ENCODE measurements at places on chromosomes 3 and 15.

GRCh38 chr15:69722924-69723323 lies 270.3 kb downstream of the RPLP1 start:
- no peak for DNase-seq

DNA sequence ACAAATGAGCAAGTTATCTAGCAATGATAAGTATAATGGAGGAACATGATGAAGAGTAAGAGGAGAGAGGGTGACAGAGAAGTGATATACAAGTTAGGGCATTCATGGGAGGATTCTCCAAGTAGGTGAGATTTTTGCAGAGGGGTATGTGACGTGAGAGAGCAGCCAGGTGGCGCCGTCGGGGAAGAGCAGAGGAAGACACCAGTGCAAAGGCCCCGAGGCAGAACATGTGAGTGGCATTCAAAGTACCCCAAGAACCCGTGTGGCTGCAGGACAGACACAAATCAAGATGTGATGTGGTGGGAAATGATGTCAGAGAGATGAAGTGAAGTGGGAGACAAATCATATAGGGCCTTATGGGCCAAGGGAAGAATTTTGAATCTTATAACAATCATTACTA lies 81.8 kb upstream of the GRM7 start:
- DNase-seq = no peak

GRCh38 chr3:155425396-155425795 lies 131.9 kb upstream of the STRIT1 start:
- DNase-seq = no peak

GRCh38 chr3:161559177-161559998 lies 62.8 kb downstream of the OTOL1 start:
- no peak for DNase-seq

GRCh38 chr3:72213296-72214065 lies 428.5 kb upstream of the PROK2 start:
- DNase-seq = no peak

DNA sequence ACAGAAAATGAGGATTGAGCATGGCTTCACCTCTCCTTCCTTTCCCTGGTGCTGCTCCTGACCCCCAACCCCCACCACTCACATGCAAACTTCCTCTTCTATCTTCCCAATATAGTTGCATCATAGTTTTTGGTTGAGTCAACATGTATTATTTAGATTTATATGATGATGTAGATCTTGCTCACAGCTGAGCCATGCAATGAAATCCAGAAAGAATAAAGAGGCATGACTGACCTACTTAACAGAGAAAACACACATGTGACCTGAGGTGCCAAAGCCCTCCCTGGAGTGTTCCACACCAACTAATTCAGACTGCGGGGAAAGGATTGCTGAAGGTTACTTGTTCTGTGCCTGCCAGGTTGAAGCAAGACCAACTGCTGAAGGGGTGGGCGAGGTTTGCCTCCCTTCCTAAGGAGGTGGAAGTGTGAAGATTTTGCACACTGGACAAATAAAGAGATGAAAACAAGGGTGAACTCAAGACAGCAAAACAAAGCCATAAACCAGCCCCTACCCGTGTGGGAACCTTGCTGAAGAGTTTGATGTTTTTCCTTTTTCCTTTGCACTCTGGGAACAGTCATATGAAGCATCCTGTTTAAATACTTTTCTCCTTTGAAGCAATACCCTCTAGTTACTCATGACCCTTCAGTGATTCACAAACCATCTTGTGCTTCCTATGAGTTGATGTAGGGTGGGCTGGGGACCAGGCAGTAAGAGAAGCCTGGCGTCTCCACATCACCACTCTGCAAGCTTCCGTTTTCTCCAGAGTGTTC lies 155.2 kb upstream of the UBE2E1 start:
- no peak for DNase-seq

DNA sequence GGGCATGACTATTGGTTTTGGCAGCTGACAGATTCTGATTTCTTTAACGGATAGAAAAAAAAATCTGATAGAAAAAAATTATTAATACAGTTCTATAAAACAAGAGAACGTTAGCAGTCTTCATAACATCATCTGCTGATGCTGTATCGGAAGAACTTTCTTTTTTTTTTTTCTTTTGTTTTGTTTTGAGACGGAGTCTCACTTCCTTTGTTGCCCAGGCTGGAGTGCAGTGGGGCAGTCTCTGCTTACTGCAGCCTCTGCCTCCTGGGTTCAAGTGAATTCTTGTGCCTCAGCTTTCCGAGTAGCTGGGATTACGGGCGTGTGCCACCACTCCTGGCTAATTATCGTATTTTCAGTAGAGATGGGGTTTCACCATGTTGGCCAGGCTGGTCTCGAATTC lies 271.2 kb upstream of the DPPA4 start:
- DNase-seq = no peak

- no peak for DNase-seq
Observed at GRCh38 chr3:122681974-122682409, 1.4 kb downstream of the PARP14 start.

DNA sequence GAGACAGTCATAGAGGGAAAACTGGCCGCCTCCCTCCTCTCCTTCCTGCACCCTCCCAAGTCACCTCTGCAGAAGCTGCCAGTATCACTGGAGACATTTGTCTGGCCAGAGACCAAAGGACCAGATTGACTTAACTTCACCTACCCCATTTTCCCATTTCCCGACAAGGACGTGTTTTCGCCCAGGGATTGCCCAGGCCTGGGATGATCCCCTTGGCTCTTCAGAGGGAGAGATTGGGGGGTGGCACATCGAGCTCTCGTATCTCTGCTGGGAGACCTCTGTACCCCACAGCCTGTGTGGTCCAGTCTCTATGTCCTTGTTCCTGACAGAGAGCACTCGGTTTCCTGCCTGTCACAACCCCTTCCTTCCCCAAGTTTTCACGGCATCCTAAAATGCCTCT lies 31.4 kb downstream of the RGMA start:
- no peak for DNase-seq

DNA sequence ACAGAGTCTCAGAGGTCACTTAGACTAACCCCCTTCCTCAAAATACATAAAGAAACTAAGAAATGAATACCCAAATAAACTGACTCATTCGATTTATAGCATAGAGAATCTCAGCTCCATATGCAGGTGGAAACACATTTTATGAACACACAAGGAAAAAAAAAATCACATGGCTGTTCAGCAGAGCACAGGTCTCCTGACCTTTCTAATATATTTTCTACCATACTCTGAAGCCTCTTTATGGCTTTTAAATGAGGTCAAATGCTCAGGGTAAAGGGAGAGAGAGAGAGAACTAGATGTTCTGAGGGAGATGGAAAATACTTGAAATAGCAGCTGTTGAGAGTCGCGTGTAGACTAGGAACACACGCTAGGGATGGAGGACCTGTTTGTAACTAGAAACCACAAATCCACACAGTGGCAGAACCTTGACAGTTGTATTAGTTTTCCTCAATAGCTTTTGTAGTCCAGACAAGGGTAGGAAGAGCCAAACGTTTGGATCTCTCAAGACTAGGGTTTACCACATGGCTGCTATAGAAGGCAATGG lies 165.3 kb downstream of the FMN1 start:
- no peak for DNase-seq

- DNase-seq = no peak
Observed at GRCh38 chr3:79986338-79986737, 218.5 kb upstream of the ROBO1 start.

DNA sequence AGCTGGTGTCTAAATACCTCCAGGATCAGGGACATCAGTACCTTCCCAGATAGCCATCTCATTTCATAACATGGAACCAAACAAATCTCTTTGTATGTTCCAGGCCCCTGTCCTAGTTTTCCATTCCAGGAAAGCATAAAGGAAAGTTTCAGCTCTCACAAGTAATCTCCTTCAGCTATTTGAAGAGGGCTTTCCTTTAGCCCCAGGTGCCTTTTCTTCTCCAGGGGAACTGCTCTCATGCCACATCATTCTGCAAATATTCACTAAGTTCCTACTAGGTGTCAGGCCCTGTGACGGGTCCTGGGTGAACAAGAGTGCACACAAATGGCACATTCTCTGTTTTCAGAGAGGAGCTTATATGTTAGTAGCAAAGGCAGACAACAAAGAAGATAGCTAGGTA lies 136.1 kb downstream of the ADAMTS9 start:
- DNase-seq = no peak

- no peak for DNase-seq
Observed at GRCh38 chr3:59212128-59212779, 162.4 kb upstream of the CFAP20DC start.

All from activated T-cell treated with anti-CD3 and anti-CD28 coated beads, Interleukin-2, amount 50 U/mL, for 1 hour (primary cell).